ENCODE measurements at places on chromosomes 12 and 14.

DNA sequence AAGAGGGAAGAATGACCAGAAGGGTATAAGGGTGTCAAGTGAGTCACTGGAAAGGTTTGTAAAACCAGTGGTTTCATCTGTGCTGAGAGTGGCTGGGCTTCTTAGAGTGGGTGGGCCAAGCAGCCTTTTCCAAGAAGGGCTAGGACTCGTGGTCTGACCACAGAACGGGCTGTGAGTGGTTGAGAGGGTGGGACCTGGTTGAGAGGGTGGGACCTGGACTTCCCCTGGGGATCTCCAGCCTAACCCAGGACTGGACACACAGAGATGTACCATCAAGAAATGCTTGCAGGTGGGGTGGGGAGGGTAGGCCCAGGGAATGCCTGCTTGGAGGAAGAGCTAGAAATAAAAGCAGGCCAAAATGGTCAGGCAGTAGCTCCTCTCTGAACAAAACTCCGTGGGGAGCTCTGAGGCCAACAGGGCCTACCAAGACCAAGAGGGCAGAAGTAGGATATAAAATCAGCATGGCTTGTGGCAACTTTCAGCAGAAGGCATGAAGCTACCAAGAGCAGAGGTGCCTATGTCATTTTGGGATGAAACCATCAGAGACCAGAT lies 140.5 kb downstream of the FOXN3 start:
- peak; percentile 74 for DNase-seq

DNA sequence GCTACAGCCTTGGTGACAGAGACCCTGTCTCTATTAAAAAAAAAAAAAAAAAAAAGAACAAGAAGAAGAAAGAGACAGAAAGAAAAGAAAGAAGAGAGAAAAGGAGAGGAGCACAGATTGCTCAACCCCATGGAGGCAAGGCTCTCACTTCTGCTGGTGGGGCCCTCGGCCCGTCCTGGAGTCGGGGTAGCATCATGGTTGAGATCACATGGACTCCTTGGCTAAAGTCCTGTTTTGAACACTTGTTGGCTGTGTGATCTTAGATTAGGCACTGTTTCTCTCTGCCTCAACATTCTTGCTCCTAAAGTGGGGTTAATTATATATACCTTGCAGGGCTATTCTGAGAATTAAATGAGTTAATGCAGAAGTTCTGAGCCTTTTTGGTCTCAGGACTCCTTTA lies 207.7 kb downstream of the CACNA1C start:
- no peak for DNase-seq

GRCh38 chr12:46217541-46218321 lies 51.1 kb downstream of the SLC38A1 start:
- no peak for DNase-seq

- DNase-seq: no peak
These were observed 63.2 kb downstream of the PLEKHG3 start for GRCh38 chr14:64767215-64767964.

- no peak for DNase-seq
These were observed 7.8 kb downstream of the HOXC5 start for GRCh38 chr12:54040648-54041047.

DNA sequence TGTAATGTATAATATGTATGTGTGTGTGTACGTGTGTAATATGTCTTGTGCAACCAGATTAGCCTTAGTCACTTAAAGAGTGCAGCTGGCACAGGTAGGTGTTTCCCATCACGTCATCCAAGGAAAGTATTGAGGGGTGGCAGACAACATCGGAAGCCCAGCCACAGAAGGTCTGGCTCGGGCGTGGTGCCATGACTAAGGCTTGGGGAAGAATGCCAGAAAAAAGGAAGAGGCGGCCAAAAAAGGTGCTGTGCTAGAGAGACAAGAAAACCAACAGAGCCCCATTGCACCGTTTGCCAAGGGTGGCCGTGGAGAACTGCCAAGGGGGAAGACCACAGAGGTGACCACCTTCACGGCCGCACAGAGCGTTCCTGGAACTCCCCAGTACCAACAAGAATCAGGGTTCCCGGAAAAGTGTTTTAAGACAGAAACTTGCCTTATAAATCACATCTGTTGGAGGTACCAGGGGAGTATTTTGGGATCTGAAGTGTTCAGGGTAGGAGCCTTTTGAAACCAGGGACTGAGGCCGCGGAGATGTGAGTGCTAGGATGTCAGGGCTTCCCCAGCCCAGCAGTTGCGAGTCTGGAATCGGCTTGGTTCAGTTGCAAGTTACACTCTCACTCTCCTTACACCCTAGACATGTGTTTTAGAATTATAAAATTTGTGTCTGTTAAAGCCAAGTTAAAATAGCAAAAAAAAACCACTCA lies 131.2 kb upstream of the DYRK2 start:
- DNase-seq: no peak

GRCh38 chr12:110540048-110540447 lies 37.9 kb downstream of the RAD9B start:
- no peak for DNase-seq

DNA sequence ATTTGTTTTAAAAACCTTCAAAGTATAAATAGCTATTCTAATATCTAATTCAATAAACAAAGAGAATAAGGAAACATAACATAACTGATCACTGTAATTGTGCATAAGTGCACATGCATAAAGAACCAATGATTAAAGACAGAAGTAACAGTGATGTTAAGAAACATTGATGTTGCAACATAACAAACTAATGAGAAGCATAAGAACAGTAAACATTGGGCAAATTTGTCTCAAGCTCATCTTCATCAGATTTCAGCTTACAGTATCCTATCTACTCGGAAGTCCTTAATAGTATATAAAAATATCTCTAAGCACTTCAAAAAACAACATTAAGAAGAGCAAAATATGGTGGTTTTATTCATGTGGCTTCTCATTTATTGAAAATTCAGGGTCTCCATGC lies 97.6 kb downstream of the GARIN6 start:
- no peak for DNase-seq

DNA sequence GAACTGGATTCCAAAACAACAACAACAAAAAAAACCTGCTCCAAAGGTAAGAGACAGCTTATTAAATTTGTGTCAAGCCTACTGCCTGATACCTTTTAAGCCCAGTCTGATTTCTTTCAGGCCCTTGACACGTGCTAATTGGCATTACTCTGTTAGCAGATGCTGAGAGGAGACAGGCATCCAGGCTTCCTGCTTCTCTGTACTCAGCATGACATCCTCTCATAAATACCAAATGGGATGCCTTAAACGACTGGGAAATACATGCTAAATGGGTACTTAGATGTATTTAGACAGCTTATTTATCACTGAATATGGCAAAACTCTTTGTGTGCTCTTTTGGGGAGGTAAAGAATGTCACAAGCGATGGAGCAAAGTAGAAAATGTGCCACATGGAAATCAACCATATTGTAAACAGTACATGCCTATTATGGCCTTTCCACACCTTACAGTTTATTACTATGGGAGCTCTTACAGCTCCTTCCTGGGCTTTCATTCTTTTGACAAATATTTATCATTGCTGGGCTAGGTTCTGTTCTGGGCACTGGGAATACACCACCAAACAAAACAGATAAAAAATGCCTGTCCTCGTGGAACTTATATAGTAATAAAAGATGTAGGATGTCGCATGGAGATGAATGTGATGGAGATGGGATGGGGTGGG lies 11.5 kb upstream of the PCED1B start:
- no peak for DNase-seq

GRCh38 chr12:49825971-49826421 lies 2.2 kb downstream of the NCKAP5L start:
- no peak for DNase-seq

DNA sequence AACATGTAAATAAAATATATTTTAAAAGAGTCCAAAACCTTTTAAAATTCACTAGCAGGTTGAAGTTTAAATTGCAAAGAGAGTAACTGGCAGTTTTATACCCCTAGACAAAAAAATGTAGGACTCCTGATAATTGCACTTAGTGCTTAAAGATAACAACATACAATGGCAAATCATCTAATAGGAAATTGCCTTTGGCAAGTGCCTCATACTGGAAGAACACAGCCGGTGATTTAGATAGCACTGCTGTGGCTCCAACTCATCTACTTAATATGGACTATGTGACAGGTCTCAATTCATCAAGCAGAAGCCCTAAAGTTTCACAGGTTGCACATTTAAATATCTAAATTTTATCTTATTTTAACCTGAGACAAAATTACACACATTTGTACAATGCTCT lies 13.4 kb downstream of the C12orf50 start:
- DNase-seq: no peak

DNA sequence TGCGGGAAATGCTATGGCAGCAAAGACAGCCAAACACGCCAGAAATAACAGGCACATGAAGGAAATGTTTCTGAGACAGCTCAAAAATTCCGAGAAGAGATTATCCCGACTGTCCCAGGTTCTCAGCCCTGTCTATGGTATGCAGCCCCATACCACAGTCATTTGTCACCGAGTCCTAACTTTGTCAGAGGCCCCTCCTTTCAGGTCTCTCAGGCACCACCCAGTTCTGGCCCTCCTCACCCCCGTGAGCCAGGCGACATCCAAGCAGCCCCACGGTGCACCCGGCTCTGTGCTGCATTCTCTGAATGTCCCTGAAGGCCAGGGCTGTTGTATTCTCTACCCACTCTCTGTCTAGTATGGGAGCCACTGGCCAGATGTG lies 24.0 kb downstream of the SSH1 start:
- DNase-seq: no peak

GRCh38 chr14:50025776-50026175 lies 90.6 kb downstream of the VCPKMT start:
- DNase-seq: no peak

DNA sequence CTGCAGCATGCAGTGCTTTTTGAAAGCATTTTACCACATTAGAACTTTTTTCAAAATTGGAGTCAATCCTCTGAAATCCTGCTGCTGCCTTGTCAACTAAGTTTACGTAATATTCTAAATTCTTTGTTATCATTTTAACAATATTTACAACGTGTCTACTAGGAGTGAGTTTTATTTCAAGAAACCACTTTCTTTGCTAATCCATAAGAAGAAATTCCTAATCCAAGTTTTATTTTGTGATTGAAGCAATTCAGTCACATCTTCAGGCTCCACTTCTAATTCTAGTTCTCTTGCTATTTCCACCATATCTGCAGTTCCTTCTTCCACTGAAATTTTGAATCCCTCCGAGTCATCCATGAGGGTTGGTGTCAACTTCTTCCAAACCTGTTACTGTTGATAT lies 25.4 kb downstream of the PRORP start:
- no peak for DNase-seq

DNA sequence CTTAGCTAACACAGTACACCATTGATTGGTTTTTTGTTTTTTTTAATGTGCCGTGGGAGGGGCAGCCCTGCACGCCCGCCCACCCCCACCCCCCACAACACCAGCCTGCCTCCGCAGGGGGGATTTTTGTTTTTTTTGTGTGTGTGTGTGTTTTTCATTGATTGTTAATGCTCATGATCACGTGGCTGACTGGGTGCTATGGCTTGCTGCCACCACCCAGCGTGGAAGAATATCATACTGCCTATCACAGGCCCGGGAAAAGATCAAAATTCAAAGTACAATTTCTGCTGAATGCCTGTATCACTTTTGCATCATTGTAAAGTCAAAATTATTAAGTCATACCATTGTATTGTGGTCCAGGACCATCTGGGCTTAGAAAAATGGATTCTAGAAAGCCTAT lies 8.3 kb downstream of the RESF1 start:
- DNase-seq: no peak

- DNase-seq: no peak
These were observed 17.2 kb downstream of the FRMD6 start for GRCh38 chr14:51668870-51669269.

DNA sequence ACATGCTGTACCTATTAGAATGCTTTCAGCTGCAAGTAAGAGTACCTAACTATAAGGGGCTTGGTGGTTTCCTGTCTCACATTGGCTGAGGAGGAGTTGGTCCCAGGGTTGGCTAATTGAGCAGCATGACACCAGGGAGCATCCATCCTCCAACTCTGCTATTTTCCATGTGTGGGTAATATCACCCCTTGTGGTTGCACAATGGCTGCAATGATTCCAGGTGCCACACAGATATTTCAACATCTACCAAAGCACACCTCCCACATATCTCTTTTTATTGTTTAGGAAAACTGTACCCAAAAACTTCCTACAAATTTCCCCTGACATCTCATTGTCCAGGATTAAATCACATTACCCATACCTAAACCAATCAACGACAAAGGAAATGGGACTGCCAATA lies 118.0 kb upstream of the EEA1 start:
- DNase-seq: no peak

DNA sequence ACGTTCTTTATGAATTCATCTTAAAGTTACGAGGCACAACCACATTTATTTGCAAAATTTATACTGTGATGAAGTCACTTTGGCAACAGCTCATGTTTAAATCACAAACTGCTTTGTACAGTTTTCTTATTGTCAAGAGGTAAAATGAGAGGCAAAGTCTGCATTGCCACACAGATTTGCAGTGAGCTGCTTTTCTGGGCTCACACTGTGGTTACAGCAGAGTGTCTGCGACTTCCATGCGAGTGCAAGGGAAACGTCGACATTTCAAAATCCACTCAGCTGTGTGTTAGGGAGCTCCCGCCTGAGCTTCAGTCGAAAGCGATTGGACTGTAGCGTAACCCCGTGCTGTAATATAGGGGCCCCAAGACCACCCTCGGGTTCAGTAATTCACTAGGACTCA lies 13.0 kb downstream of the MTA1 start:
- DNase-seq: no peak

- no peak for DNase-seq
These were observed 1.4 kb downstream of the JPH4 start for GRCh38 chr14:23577004-23577681.

- DNase-seq: no peak
These were observed 16.6 kb downstream of the RFLNA start for GRCh38 chr12:124311292-124312109.

- no peak for DNase-seq
These were observed 397.3 kb downstream of the ZFP36L1 start for GRCh38 chr14:68395604-68396003.

DNA sequence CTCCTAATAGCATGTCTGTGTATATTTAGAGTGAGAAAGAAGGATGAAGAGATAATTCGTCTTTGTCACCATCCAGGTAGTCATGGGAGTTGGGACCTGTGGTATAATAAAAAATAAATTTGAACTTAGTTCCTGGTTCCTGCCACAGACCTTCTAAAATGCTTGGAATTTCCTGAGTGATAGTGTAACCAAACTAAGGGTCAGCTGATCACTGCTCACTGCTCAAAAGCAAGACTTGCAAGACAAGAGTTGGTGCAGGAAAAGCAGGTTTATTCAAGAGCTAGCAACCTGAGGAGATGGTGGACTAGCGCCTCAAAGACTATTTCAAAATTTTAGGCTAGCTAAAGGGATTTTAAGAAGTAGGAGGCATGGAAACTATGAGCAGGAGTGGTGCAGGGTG lies 19.1 kb downstream of the ANG start:
- no peak for DNase-seq

DNA sequence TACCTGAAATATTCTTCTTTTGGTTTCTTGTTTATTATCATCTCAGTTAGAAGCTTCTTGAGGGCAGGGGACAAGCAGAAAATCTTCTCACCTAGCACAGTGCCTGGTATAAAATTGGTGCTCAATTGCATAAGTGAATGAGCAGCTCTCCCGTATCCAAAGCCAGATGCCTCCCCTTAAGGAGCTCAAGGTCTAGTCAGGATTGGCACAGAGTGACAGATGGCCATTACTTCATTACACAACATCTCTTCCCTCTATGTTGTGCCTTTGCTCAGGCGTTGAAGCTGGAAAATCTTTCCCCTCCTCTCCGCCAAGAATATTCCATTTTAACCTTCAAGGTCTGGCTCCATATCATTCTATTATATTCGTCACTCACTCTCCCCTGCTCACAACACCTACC lies 3.6 kb downstream of the SLC4A8 start:
- no peak for DNase-seq
